ENCODE measurements at places on chromosomes 6 and 20. TPM values are rescaled to one million over a fixed set of nuclear protein-coding genes. Genes with fewer than 3 reads are reported as not detected.
A peak's percentile ranks its signal among the peaks of the same experiment; 100 is the strongest.

The COL20A1 gene
- total RNA-seq, result not detected

- DNase-seq, result no peak
These were observed 69.3 kb downstream of the LY86 start for GRCh38 chr6:6657820-6658217.

GRCh38 chr6:134178161-134179044 is 126.0 kb upstream of the SLC2A12 start:
- peak; percentile 83 for DNase-seq

The FKBP1C gene
- not detected for total RNA-seq

GRCh38 chr20:45407067-45407745 is 883 bp upstream of the DBNDD2 start:
- DNase-seq, result no peak

DNA sequence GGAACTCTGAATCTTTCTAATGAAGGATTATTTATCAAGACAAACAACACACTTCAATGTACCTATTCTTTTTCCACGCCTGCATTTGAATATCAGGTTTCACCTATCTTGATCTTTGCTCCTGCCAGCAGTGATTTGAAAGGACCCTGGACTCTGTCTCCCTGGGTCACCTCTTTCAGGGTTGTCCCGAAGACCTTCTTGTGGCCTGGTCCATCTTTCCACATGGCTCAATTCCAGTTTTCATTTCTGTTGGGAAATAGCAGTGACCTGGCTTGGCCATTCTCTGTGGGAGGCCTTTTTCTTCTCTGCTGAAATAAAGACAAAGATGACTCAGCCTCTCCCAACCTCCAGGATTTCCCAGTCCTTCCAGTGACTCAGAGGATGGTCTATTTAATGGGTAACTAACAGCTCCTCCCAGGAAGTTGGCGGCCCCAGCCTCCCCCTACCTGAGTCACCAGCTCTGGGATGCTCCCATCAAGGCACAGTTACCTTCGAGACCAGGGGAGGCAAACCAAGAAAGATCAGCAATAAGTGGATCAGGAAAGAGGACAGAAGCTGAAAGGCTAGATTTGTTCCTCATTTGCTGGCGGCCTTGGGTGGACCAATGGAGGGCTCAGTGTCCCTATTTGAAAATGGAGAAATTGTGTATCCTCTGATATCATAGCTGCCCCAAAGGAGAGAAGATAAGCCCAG is 120.2 kb upstream of the RNF24 start:
- DNase-seq, result peak; percentile 74

The GRM1 gene
- not detected for total RNA-seq
